ENCODE measurements at places on chromosomes 4 and X.

DNA sequence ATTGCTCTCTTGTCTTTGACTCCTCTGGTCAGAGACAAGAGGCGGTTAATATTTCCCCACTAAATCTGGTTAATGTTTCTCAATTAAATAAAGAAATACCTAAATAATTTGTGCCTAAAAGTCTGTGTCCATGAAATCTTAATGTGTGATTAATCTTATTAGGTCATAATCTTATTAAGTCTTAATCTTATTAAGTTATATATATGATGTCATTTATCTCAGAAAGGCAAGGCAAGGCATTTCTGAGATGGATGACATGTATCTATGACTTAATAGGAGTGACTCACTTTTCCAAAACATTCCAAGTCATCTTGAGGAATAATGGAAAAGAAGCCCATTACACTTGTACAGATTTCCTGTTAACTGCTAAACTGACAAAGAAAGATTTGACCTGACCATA is 74.7 kb downstream of the TRAM1L1 start:
- no peak for DNase-seq

- peak; percentile 30 for DNase-seq
Measured at GRCh38 chr4:168588916-168589531, 92.2 kb downstream of the PALLD start.

GRCh38 chr4:168664242-168664891 is 167.5 kb downstream of the PALLD start:
- no peak for DNase-seq

GRCh38 chr4:138222046-138222445 is 20.1 kb downstream of the SLC7A11 start:
- peak; percentile 14 for DNase-seq

DNA sequence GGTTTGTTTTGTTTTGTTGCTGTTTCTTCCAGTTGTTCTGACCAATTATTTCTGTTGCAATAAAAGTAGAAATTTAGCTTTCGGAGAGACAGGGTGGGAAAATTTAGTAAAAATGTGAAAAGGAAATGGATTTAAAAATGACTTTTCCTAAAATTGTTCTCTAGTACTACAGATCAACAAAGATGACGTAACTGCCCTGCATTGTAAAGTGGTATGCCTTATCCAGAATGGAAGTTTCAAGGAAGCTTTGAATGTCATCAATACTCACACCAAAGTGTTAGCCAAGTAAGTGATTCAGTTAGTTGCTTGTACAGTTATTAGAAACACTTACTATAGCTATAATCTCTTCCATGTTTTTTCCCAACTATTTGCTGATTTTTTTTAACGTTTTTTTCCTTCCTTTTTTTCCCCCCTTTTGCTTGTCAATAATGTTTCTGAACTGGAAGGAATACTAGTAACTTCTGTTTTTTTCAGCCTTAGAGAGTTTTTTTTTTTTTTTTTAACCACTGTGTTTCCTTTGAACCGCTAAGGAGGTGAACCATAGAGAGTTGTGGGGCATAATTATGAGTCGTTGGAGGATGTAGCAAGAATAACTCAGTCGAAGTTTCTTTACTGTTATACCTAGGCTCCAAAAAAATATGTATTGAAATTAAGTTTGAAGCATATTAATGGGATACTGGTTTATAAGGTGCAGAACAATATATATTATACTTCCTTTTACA is 2.2 kb downstream of the SRP72 start:
- DNase-seq = no peak
